ENCODE measurements at places on chromosomes 16 and 17. TPM values are rescaled to one million over a fixed set of nuclear protein-coding genes. Genes with fewer than 3 reads are reported as not detected.

- DNase-seq = no peak
These were observed 91.0 kb upstream of the SDK2 start for GRCh38 chr17:73735245-73735644.

GRCh38 chr17:13031718-13032350 lies 14.0 kb upstream of the ELAC2 start:
- peak; percentile 47 for DNase-seq

DNA sequence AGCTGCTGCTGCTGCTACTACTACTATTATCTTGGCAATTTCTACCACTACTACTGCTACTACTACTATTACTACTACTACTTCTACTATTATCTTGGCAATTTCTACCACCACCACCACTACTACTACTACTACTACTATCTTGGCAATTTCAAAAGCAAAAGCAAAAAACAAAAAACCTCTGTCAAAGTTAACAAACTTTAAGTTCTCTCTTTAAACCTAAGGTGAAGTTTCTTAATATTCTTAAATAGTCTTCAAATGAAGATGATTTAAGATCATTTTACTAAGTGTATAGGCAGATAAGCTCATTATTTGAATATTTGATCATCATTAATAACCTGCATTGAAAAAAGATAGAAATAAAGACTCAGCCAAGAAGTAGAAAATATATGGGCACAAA lies 118.5 kb downstream of the BRIP1 start:
- DNase-seq = no peak

The PRCD gene
- not detected for total RNA-seq

The NACA2 gene
- total RNA-seq = not detected

DNA sequence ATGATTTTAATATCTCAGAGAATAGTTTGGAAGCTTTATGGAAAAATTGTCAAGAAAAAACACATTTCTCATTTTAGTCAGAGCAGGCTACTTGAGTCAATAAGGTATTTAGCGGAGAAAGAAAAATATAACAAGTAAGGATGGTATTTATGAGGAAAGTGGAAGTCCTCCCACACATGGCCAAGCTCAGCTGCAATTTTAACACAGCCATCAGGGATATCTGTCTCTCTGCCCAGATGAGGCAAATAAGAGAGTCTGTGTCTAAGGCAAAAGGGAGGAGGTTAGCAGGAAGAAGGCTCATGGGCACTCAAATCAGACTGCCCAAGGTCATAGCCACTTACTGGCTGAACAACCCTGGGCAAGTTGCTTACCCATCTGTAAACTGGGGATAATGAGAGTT lies 5.2 kb upstream of the CMTM2 start:
- DNase-seq = no peak

DNA sequence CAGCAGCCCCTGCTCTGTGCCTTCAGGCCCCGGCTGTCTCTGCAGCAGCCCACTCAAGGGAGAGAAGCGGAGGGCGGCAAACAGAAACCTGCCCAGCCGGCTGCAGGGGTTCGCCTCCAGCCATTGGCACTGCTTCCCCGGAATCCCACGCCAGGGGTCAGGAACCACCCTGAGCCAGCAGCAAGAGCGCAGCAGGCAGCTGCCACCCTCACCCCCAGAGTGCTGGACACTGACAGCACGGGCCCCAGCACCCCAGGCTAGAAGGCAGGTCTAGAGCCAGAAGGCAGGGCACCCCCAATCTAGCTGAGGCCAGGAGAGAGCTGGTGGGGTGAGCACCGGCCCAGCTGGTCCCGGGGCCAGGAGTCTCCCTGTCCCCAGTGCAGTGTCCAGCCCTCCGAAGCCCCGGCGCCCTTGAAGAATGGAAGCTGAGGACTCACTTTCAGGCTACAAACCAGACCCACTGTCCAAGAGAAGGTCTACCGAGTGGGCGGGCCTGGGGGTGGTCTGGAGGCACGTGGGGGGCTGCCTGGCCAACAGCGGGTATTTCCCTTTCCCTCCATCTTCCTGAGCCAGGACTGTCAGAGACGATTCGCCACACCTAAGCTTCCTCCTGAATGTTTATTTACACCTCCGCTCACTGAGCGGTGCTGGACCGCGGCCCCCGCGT lies 8.4 kb downstream of the UBALD2 start:
- no peak for DNase-seq

The LIG3 gene
- 50.8 TPM for total RNA-seq

- no peak for DNase-seq
These were observed 2.9 kb downstream of the SPECC1 start for GRCh38 chr17:20012017-20012536.

DNA sequence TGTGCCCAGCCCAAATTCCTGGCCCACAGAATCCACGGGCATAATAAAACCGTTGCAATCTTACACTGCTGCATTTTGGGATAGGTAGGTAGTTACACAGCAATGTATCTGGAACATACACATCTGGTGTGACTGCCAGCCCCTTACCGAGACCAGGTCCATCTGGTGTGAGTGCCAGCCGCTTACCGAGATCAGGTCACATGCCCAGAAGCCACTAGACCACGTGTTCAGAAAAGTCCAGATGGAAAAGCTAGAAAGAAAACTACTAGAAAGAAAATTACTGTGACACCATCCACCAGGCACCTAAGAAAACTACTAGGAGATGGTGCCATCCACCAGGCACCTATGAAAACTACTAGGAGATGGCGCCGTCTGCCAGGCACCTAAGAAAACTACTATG lies 19.4 kb downstream of the PIK3R5 start:
- DNase-seq = no peak

The MGAT5B gene
- total RNA-seq = 1.8 TPM

- no peak for DNase-seq
These were observed 57.0 kb upstream of the CLEC3A start for GRCh38 chr16:77965346-77965745.

The OR1A1 gene
- total RNA-seq = not detected

GRCh38 chr17:78315355-78316114 lies 44.3 kb downstream of the SOCS3 start:
- DNase-seq = peak; percentile 15

DNA sequence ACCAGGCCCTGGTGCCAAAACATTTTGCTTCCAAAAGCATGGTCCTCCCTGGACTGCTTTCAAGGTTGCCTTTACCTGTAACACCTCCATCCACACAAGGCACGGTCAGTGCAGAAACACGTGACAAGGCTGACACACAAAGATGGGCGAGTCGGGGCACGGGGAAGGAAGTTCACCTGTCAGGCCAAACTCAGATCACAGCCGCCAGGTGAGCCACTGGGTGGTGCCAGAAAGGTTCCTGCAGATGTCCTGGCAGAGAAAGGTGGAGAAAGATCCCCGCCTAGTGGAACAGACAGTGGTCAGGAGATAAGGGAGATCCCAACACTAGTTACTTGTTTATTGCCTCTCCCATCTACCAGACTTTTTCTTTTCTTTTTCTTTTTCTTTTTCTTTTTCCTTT lies 155.3 kb downstream of the AIPL1 start:
- no peak for DNase-seq

GRCh38 chr17:36590082-36590481 lies 1.6 kb upstream of the DHRS11 start:
- no peak for DNase-seq

GRCh38 chr17:48460052-48460451 lies 30.0 kb upstream of the SKAP1 start:
- DNase-seq = no peak

The VASN gene
- 0.11 TPM for total RNA-seq

The OTOA gene
- 0.11 TPM for total RNA-seq

All from CD4-positive, alpha-beta memory T cell (primary cell).